ENCODE measurements at places on chromosomes 1 and 21.

DNA sequence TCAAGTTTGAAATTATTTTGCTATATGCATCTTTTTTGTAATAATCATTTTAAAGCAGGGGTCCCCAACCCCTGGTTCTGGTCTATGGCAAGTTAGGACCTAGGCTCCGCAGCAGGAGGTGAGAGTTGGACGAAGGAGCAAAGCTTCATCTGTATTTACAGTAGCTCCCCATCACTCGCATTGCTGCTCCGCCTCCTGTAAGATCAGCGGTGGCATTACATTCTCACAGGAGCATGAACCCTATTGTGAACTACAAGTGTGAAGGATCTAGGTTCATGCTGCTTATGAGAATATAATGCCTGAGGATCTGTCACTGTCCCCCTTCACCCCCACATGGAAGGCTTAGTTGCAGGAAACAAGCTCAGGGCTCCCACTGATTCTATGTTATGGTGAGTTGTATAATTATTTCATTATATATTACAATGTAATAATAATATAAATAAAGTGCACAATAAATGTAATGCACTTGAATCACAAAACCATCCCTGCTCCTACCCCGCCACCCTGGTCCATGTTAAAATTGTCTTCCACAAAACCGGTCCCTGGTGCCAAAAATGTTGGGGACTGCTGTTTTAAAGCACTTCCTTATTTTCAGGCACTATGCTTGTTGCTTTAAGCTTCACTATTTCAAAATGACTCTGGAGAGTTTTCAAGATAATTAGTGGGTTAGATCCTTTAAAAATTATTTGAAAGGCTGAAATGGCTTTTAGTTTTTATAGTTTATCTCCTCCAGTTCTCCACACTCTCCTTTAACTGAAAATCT, 74.8 kb downstream of the PLA2G4A start:
- no peak for DNase-seq

DNA sequence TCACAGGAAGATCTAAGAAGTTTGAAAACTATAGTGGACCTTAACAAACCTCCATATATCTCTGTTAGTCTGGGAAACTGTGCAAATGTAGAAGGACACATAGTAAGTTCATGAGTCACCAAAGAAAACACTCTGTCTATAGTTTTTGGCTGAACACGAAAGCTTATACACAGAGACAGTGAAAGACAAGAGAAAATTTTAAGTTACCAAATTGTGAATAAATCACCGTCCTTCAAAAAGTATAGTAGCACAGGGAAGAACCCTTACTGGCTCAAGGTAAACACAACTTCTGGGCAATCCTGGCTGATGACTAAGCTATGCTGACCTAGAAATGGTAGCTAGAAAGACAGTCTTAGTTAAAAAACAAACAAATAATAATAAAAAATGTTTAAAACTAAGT, 1057.9 kb downstream of the AMY1C start:
- no peak for DNase-seq

- peak; percentile 49 for DNase-seq
Observed at GRCh38 chr1:232622378-232622777, 7.6 kb downstream of the SIPA1L2 start.

DNA sequence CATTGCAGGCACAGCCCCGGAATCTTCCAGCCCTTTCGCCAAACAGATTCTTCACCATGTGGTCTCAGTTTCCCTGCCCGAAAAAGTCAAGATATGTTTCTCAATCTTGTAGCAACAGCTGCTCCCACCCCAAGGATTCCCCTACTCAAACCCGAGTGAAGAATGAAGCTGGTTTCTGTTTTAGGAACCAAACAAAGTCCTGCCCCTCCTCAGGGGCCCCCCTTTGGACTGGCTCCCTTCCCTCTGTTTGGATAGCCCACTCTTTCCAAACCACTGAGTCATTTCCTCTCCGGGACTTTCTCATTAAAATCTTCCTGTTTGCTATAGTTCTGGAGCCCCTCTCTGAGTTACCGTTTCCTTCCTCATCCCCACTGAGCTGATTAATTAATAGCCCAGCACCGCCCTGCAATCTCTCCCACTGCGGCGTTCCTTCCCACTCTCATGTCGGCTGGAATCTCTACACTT, 100.9 kb downstream of the TSEN15 start:
- DNase-seq: no peak

DNA sequence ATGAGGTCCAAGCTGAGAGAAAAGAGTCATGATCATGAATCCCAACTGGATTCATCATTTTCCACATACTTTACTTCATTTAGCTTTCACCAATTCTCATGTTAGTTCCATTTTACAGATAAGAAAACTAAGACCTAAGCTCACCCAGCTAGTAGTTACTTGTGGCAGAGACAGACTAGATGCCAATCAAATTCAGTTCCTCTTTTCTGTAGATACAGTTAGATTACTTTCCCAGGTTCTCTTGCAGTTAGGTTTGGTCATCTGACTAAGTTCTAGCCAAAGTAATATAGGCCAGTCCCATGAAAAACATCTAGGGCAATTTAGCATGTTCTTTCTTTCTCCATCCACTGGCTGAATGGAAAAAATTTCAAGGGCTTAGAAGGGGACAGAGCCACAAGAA, 8.9 kb upstream of the KCND3 start:
- DNase-seq: no peak

DNA sequence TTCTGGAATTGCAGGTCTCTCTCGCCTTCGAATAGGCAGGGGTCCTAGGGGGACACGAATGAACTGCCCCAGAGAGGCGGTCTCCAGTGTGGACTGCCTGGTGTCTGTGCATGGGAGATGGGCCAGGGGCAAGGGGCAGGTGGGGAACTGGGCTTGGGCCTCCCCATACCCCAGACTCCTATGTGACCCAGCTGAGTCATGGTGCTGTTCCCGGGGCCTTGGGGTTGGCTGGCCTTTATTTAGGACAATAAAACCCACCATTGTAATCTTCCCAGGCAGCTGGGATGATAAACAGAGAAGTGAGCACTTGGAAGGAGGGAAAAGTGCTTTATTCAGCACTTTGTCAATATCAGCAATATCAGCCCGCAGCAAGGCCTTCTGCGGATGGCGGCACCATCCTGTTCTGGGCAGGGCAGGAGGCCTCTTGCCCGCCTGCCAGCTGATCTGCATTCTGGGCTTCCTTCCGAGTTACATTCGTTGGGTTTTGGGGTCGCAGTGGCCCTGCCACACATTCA, 209.0 kb upstream of the TMEM51 start:
- no peak for DNase-seq

DNA sequence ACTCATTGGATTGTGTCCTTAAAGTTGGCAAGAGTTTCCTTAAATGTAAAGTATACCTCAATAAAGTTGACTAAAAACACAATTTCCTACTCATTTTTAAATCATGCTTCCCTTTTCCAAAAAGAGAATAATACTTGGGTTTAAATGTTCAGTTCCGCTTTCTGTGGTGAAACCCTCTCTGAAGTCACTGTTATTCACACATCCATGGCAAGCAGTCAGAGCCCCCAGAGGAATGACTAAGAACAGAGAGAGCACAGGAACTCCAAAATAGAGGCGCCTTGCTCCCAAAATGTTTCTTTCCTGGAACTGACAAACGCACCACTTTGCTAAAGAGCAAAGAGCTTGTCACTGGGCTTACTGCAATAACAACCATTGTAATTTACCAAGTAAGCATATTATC, 142.5 kb downstream of the TIAM1 start:
- no peak for DNase-seq

DNA sequence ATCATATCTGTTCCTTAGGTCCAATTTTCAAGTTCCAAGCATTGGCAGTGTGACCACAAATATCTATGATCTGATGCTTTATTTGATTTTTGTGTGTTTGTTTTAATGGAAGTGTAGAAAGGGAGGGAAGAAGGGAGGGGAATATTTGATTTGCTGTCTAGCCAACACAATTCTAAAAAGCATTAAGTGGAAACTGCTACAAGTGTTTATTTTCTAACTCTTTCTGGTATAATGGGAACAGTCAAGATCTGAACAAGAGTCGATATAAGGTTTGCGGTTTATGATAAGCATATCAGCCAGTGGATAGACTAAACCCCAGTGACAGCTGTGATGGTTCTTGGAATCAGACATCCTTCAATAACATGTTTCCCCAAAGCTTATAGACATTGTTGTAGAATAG, 267.8 kb upstream of the SNX7 start:
- DNase-seq: no peak

DNA sequence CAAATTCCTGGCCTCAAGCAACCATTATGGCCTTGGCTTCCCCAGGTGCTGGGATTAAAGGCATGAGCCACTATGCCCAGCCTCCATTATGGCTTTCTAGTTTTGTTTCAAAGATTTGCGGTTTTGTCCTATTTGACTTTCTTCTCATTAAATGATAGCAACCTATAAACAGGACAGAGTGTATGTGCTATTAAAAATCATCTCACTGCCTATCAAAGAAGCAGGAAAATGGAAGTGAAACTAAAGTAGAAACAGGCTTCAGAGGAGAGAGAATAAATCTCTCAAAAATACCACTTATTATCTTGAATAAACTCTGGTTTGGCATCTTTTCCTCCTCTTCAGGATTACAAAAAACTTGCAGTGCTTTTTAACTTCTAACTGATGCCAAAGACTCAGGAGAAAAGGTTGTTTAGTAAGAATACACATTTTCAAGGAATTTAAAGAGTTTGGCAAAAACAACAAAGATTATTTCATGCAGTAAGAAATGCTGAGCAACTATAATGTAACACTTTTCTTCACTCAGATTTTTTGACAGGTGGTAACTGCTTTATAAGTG, 28.7 kb downstream of the ACBD3 start:
- DNase-seq: no peak

- DNase-seq: no peak
Observed at GRCh38 chr1:3672971-3673361, 20.6 kb downstream of the TP73 start.

- DNase-seq: no peak
Observed at GRCh38 chr1:152497273-152497672, 13.3 kb upstream of the LCE5A start.

DNA sequence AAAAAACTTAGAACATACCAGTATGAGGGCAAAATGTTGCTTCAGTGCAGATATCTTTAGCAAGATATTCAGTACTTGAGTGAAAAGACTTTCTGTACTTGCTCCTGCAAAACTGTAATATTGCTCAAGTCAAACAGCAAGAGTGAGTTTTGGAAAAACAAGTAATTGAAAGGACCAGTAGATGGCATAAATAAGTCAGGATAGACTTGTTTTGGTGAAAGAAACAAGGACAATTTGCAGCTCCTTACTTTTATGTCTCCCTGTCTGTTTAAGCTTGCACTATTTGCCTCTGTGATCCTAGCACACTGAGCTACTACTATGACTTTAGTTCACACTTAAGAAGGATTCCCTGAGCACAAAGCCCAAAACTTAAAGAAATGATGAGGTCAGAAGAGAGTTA, 39.1 kb downstream of the IFI44 start:
- DNase-seq: no peak

DNA sequence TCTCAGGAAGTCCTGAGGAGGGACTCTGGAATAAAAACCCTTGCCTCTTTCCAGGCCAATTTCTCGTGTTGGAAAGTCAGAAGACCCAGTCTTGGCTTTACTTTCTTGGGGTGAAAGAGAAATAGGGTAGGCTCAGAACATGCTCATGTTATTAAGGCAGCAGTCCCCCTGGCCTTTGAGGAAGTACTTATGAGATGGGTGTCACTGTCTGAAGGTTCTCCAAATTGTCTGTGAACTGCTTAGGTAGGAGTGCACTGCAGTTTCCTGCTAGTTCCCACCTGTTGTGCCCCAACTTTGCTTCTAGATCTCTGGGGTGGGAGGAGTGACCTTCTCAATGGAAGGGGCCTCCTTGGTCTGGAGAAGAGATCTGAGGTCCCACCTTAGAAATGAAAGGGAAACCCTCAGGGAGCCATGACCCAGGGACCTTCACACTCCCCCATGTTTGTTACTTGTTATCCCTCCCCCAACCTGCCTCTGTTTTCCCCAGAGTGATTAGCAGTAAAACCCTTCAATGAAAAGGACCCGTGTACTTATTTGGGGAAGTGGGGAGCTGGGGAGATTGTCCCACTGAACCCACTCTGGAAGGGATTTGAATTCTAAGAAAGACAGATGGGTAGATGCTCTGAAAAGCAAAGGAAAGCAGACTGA, 5.7 kb downstream of the ZNF691 start:
- no peak for DNase-seq

DNA sequence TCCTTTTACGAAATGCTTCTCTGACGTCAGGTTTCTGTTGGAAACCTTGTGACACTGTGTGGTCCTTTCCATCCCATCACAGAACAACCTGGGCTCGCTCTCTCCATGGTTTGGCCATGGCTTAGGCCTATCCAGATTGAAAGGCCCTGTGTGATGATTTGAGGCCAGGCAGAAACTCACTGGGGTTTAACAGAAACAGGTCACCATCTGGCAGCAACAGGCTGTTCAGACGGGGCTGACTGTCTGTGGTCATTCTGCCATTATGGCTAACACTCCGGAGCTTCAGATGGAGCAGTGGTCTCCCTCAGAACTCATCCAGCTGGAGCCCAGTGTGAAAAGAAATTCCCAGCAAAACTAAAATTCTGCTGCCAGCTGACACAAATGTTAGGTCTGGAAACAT, 9.3 kb downstream of the PLEKHM2 start:
- DNase-seq: no peak

GRCh38 chr1:164971921-164972415, 384.5 kb downstream of the LMX1A start:
- DNase-seq: peak; percentile 46

GRCh38 chr1:21293537-21294265, 3.4 kb upstream of the ECE1 start:
- DNase-seq: no peak

- no peak for DNase-seq
Observed at GRCh38 chr1:160097151-160097910, 1.1 kb downstream of the IGSF8 start.

DNA sequence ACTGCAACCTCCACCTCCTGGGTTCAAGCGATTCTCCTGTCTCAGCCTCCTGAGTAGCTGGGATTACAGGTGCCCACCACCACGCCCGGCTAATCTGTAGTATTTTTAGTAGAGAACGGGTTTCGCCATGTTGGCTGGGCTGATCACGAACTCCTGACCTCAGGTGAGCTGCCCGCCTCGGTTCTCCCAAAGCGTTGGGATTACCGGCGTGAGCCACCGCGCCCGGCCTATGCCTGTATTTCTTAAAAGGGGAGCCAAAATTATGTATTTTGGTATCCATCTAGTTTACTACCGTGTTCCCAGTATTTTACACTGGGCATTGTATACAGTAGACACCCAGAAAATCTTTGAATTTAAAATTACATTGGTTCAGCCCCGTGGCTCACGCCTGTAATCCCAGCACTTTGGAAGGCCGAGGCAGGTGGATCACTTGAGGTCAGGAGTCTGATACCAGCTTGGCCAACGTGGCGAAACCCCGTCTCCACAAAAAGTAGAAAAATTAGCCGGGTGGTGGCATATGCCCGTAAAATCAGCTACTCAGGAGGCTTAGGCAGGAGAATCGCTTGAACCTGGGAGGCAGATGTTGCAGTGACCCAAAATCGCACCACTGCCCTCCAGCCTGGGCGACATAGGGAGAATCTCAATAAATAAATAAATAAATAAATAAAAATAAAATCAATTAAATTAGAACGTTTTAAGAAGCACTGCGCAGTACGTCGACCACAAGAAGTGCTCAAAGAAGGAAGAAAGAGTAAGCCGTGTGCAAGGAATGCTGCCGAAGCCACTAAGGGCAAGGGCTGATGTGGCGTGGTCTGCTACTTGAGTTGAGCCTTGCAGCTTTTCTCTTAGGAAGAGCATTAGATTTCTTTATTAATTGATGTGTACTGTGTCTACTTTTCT, 1.5 kb upstream of the THRAP3 start:
- DNase-seq: no peak

GRCh38 chr1:232586679-232587078, 43.3 kb downstream of the SIPA1L2 start:
- DNase-seq: no peak
